ENCODE measurements at places on chromosomes 2 and 18.

GRCh38 chr2:120203251-120204021, 19.8 kb downstream of the TMEM185B start:
- DNase-seq: no peak

DNA sequence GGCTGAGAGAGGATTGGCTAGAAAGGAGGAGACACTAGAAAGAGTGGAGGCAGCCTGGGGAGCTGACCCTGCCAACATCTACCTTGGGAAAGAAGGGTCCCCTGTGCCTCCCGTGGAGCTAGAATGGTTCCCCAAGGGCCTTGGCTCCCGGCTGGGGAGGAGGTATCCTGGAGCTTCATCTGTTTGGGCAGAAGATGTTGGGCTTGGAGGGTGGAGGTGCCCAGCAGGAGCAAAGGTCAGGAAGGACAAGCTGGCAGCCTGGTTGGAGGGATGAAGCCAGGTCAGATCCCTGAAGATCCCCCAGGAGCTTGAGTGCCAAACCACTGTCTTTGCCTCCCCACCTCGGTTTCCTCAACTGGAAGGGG, 2.9 kb downstream of the ATP6V1B1 start:
- DNase-seq: no peak

DNA sequence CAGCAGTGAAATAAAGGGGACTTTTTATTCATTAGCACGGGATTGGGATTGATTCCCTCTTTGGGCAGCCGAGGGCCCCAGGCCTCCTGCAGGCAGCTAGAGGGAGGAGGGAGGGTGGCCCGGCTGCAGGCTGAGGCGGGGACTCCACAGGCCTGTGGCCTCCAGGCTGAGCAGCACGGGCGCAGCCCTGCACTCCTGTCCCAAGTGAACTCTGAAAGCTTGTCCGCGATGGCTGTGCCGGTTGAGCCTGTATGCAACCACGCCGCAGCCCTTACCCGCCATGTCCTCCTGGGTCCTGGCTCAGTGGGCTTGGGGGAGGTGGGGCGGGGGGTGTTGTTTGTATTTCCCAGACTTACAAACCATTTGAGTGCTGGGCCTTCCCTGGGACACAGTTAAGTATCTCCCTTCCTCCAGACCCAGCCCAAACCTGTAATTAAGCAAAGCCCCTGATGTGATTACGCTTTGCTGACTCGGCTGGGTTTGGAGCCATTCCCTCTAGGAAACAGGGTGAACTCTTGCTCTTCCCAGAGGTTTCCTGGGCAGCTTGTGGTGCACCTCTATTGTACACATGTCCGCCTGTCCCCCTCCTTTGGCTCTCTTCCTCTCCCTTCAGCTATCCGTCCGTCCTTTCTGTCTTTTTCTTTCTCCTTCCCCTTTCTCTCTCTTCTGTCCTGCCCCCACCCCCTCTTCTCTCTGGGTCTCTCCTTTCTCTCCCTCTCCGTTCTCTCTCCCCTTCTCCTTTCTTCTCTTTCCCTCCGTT, 5.3 kb downstream of the GLI2 start:
- no peak for DNase-seq

DNA sequence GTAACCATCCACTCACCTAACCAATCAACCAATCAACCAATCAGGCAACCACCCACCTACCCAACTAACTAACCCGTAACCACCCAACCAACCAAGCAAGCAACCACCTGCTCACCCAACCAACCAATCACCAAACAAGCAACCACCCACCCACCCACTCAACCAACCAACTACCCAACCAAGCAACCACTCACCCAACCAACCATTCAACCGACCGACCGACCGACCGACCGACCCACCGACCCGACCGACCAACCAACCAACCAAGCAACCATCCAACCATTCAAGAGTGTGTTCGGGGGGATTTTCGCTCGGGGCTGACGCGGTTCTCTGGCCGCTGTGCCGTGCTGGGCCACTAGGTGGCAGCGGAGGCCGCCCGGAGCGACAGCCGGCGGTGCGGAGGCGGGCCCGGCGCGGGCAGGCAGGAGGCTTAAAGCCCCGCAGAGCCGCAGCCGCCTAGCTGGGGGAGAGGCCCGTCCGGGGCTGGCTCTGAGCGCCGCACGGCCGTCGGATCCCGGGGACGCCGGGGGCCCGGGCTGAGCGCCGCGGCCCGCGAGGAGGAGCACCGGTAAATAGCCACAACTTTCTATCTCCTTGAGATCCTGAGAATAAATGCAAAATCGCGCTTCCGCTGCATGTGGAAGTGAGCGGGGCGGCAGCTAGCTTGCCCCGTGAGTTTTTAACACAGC, at the start of gene MC5R:
MC5R (plus strand) TSS at position 443 of the 689 bp plus-strand sequence. CDS start 1,617 bp downstream, outside the sequence.
- peak; percentile 70 for DNase-seq

DNA sequence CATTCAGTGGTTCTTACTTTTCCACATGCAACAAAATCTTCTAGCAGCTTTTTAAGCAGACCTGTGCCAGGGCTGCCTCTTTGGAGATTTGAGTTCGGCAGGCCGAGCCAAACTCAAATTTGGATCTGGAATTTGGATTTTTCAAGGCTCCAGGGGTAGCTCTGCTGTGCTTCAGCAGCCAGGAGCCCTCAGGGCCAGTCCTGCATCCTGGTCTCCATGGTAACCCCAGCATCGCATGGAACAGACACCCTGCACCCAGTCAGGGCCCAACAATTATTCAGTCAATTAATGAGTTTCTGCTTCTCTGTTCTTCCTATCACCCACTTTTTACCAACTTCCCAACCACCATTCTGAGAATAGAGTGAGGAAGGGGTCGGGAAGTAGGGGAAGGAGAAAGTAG, 30.0 kb downstream of the EN1 start:
- DNase-seq: no peak

All from left colon (tissue), 2 donors.